ENCODE measurements at places on chromosomes 1 and 21.

GRCh38 chr21:21605521-21605920 lies 607.3 kb downstream of the NCAM2 start:
- DNase-seq: no peak

- DNase-seq: no peak
Measured at GRCh38 chr1:181718034-181718433, 234.7 kb downstream of the CACNA1E start.

DNA sequence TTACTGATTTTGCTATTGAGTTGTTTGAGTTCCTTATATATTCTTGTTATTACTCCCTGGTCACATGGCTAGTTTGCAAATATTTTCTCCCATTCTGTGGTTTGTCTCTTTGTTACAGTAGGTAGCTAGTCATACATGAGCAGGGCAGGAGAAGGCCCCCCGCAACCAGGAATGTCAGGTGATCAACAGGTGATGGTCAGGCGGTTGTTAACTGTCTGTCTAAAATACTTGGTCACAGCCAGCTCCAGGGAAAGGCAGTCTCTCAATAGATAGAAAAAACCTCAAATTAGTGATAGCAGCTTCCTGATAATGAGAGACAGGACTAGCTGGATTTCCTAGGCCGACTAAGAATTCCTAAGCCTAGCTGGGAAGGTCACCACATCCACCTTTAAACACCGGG lies 217.9 kb downstream of the RHOU start:
- DNase-seq: no peak

- no peak for DNase-seq
Measured at GRCh38 chr21:37762606-37763005, 153.7 kb downstream of the KCNJ6 start.

- DNase-seq: no peak
Measured at GRCh38 chr1:150151291-150152181, 1.8 kb downstream of the PLEKHO1 start.

- no peak for DNase-seq
Measured at GRCh38 chr1:60283690-60284089, 210.1 kb upstream of the C1orf87 start.

GRCh38 chr1:223642237-223642636 lies 23.3 kb downstream of the CAPN8 start:
- no peak for DNase-seq

DNA sequence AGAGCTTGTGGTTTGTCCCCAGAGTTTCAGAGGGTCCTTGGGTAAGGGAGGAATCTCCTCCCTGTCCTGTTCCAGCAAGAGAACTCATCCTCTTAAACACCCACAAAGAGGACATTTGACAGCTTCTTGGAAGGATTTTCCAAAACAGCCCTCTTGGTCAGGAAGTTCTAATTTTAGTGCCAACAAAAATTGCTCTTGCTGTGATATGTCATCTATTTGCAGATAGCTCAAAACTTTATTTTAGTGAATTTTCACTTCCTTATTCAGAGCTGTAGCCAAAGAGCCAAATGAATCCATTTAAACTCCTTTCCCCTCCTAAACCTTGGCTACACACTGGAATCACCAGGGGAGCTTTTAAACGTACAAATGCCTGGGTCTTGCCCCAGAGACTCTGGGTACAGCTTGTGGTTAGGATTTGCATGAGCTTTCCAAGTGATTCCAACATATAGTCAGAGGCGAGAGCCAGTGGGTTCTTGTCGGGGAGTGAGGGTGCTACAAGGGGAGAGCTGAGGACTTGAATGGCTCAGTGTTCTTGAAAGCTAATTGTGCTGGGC lies 11.8 kb upstream of the RASSF5 start:
- DNase-seq: no peak

DNA sequence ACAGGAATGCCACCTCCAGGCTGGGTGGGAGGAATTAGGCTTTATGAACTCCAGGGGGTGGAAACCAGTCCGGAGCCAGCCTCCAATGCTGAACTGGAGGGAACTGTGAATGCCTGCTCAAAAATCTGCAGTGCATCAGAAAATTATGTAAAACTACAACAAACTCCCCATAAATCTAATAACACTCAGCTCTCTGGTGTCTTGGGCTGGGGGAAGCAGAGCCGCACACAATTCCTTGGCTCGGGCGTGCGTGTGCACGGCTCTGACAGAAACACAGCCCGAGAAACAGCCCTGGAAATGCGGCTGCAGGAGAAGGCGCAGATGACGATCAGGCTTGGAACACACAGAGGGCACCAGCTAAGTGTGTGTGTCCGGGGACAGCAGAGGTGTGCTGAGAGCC lies 127.6 kb upstream of the VAMP3 start:
- no peak for DNase-seq

- no peak for DNase-seq
Measured at GRCh38 chr21:41945982-41946381, 7.8 kb downstream of the C2CD2 start.

GRCh38 chr1:199472978-199473377 lies 554.5 kb upstream of the NR5A2 start:
- no peak for DNase-seq

- no peak for DNase-seq
Measured at GRCh38 chr1:33159577-33159976, 22.3 kb downstream of the TRIM62 start.

DNA sequence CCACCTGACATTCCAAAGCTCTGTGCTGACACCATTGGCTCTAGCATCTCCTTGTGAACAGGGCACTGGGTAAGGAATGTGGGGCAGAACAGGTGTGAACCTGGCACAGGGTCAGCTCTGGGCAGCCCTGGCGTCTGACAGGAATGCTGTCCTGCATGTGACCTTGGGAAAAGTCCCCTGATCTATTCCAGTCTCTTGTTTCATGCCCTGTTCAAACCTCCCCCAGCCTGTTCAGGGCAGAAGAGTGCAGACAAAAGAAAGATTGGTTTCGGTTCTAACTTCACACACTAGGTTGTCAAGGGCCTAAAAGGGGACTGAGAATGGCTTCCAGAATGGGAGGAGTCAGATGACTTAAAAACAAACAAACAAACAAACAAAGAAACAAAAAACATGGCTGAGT lies 27.6 kb upstream of the SDHB start:
- no peak for DNase-seq

- no peak for DNase-seq
Measured at GRCh38 chr1:18322368-18323032, 158.2 kb upstream of the KLHDC7A start.

GRCh38 chr1:183721041-183721440 lies 67.9 kb upstream of the APOBEC4 start:
- no peak for DNase-seq

- DNase-seq: no peak
Measured at GRCh38 chr1:119367432-119368124, 1.0 kb upstream of the HAO2 start.

GRCh38 chr1:171581766-171582165 lies 40.3 kb upstream of the MYOCOS start:
- no peak for DNase-seq

GRCh38 chr1:201119206-201120197 lies 7.3 kb upstream of the CACNA1S start:
- DNase-seq: no peak

DNA sequence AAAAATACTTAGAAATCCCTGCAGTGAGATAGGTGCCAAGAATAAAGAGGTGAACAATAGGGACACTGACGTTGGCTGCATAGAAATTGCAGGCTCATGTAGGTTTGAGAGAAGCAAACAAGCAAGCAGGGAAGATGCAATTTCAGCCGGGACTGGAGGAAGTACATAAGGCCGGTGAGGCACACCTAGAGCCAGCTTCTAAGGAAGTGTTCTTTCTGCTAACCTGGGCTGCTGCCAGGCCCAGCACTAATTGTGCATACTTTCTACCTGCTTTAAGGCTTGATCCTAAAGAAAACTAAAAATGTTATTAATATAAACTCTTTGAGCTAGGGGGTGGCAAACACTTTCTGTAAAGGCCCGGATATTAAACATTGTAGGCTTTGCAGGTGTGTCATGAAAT lies 71.0 kb downstream of the LMO4 start:
- DNase-seq: no peak

DNA sequence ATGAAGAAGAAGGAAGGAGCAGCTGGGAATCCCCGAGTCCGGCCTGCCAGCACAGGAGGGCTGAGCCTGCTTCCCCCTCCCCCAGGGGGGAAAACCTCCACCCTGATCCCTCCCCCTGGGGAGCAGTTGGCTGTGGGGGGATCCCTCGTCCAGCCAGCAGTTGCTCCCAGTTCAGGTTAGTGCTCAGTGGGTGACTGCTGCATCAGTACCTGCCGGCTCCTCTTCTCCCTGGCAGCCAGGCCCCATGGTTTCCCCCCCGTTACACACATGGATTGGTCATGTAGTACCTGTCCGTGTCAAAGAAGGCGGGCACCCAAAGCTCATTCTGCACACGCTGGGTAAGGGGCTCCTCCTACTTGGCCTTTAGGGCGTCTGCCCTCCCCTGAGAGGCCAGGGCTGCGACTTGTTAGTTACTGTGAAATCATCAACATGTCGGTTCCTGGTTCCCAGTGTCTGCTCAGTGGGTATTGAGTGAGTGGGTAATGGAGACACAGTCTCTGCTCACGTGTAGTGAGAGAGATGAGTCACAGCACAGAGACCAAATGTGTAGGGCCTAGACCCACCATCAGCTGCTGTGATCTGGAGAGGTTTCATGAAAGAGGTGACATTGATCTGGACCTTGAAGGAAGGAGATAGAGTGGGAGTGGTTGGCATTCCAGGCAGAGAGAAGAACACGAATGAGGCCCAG lies 11.5 kb downstream of the NECAP2 start:
- DNase-seq: no peak

DNA sequence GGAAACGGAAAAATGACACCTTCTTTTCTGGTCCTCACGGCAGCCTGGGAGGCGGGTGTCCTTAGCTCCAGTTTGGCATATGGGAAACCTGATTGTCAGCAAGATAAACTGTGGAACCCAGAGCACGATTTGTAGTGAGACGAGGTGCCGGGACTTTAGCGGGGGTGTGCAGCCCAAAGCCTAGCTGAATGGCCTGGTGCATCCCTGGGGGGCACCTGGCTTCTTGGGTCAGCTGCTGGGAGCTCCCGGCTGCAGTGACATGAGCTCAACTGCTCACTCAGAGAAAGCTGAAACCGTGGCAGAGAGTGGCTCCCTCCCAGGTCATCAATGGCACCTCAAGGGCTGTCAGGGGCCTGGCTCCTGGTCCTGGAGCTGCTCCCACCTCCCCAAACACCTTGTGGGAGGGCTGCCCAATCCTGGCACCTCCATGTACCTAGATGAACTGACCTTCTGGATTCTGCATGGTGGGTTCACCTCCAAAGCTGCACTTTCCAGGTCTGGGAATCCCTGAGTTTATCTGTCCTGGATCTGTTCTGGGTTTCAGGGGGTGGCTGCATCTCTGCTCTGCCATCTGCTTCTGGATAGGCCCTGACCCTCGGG lies 260.5 kb downstream of the MATN1 start:
- no peak for DNase-seq

GRCh38 chr1:230379928-230380327 lies 46.2 kb downstream of the PGBD5 start:
- DNase-seq: no peak

- DNase-seq: no peak
Measured at GRCh38 chr1:162023181-162023546, 505 bp downstream of the OLFML2B start.

GRCh38 chr1:197468543-197469175 lies 200.6 kb downstream of the CRB1 start:
- DNase-seq: no peak

DNA sequence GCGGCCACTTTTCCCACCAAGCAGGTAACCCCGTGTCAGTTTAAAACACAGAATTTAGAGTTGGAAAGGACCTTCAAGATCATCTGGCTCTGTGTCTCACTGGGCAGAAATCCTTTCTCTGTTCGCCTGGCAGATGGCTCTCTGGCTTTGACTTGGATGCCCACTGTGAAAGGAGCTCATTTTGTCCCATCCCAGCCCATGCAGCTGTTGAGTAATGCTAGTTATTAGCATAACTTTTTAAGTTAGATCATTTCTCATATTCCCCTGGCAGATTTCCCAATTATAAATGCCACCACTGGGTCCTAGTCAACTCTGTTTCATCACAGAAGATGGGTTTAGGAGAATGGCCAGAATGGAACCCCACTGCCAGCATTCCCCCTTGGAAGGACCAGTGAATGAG lies 55.9 kb downstream of the SLC35F3 start:
- no peak for DNase-seq

DNA sequence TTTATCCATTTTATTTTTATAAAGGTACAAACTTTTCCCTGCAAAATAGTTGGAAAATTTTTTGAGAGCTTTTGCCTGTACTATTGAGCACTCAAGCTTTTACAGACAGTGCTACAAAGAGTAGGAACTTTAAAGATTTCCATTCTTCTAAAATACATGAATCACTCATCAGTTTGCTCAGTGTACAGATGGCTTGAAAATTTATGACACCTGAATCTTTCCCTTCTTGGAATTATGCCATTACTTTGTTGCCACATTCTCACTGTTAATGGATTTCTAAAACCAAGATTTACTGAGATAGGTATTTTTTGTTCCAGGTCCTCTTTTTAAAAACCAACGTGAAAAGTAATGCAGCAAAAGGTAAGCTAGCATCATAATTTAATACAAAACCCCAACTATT lies 76.0 kb downstream of the GPATCH2 start:
- DNase-seq: no peak

- DNase-seq: no peak
Measured at GRCh38 chr1:32474954-32475353, 10.1 kb downstream of the ZBTB8B start.

- DNase-seq: no peak
Measured at GRCh38 chr1:183739741-183740271, 65.1 kb upstream of the RGL1 start.

- no peak for DNase-seq
Measured at GRCh38 chr1:67863637-67864036, 30.4 kb upstream of the GNG12 start.

DNA sequence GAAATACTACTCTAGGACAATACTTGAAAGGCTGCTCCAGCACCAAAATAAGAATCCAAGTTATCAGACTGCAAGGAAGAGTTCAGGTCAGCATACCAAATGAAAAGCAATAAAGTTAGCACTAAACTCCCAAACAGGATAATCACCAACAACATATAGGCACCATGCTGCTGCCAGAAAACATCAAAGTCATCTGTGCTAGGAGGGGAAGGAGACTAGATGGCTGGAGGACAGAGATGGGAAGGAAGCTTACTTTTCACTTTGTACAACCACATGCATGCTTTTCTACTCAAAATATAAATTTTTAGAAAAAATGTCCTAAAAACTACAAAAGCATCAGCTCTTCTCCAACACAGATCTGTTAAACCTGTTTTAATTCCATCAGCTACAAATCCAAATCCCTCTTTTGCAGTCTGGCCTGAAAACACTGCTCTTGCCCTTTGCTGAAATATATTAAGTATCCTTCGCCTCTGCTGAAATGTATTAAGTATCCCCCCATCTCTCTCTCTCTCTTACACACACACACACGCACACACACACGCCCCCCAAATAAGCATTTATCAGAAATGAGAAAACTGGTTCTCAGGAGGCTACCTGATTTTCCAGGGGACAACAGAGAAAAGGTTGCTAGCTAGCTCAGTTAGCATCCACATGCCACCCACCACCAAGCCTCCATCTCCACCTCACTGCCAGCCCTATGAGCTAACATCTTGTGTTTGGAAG lies 1.5 kb downstream of the GATAD2B start:
- DNase-seq: no peak

GRCh38 chr1:24764848-24765247 lies 19.6 kb downstream of the CLIC4 start:
- DNase-seq: no peak

All from kidney epithelial cell (primary cell).